ENCODE measurements at places on chromosomes 13 and 19. TPM values are rescaled to one million over a fixed set of nuclear protein-coding genes. Genes with fewer than 3 reads are reported as not detected.

DNA sequence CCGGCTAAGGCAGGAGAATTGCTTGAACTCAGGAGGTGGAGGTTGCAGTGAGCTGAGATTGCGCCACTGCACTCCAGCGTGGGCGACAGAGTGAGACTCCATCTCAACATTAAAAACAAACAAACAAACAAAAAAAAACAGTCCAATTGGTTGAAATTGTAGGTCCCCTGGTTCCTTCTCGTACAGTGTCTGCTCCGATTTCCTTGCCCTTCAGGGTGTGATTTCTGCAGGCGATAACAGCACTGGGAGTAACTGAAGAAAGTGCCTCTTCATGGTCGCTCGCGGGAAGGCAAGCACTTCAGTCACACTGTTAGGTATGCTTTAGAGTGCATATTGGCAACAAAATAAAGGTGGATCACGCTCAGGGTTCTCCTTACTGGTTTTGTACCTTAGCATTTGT lies 39.7 kb downstream of the TPT1 start:
- DNase-seq = no peak

GRCh38 chr13:53104136-53104535 lies 75.5 kb downstream of the OLFM4 start:
- no peak for DNase-seq

- no peak for DNase-seq
Measured at GRCh38 chr19:2549701-2550191, 73.8 kb downstream of the GADD45B start.

GRCh38 chr13:52896827-52897659 lies 48.6 kb upstream of the PCDH8 start:
- DNase-seq = no peak

DNA sequence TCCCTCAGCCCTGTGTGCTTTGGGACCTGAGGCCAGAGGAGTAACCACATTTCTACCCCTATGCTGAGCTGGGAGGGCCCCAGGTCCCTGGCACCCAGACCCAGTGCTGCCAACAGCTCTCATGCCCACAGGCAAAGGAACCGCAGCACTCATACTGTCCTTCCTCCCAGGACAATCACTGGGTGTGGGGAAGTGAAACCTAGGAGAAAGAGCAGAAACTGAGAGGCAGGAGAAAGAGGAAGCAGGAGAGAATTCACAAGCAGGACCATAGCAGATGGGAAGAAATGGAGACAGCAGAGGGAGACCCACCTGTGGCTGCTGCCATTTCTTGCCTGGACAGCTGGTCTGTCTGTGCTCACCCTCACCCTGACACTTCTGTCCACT lies 18.9 kb downstream of the CCDC97 start:
- DNase-seq = no peak

DNA sequence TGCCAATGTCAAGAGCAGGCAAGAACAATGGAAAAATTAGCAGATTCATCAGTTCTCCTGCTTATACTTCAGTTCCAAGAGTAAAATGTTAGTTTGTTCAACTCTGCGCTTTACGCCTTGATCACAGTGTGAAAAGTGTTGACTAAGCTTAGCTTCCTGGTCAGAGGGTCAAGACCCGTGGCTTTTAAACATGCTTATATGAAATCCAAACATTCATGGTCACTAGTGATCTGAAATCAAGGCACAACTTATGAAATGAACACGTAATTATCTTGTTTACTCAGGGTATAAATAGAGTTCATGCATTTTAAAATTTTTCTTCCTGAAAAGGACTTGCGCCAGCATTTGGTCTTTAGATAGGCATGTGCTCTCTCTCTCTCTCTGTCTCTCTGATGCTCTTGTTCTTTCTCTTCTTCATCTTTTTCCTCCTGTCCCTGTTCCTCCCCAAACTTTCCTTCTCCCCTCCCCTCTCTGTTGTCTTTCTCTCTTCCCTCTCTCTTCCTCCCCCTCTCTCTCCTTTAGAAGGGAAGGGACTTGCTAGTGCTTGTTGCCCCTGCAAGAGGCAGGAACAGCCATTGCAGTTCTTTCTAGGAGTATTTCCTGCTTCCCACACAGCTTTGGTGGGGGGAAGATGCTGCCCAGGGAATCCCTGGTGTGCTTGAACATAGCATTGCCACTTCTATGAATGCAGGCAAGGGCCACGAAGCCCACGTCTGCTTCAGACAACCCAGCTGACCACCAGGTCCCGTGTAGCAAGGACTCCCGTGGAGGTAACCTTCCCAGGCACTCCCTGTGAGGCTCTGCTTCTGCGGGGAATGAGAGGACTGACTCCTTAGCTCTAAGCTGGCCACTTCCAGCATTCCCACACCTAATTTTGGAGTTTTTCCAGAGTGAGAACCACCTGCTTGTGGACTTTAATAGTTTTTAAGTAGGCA lies 7.1 kb upstream of the ZNF536 start:
- no peak for DNase-seq

GRCh38 chr19:2110822-2111221 lies 14.1 kb downstream of the IZUMO4 start:
- no peak for DNase-seq

DNA sequence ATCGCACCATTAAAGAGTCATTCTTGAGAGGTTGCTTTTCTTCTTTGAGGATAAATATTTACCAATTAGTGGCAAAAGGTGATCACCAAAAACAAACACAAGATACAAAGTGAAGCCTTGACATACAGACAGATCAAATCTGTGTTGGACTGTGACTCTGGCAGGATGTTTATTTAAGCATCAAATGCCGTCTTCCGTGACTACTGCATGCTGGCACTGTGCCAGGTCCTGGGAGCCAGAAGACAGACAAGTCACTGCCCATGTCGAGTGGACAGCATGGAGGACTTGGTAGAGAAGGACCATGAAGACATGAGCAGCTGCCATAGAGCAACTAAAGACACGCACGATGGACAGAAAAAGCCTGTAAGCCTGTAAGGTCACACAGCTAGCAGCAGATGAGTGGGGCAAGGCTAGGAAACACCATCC lies 92.8 kb upstream of the FARP1 start:
- no peak for DNase-seq

DNA sequence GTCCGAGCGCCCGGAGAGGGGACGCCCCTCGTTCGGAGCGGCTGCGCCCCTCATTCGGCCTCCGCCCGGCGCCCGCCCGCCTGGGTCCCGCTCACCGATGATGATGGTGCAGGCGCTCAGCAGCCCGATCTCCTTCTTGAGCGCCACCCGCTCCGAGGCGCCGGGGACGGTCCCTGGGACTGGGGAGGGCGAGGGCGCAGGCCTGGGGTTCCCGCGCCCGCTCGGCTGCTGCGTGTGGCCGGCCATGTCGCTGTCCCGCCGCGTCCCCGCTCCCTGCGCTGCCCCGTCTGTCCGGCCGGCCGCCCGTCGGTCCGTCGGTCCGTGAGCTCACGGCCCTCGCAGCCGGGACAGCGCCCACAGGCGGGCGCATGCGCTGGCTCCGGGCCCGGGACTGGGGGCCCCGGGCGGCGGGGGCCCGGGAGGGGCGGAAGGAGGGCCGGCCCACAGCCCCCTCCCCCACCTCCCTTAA lies at the start of gene SLC7A10:
Gene SLC7A10, minus strand, starts transcription at position 393 of the 469 bp plus-strand sequence. Its CDS starts 147 bp downstream, at position 246.
- DNase-seq = no peak

DNA sequence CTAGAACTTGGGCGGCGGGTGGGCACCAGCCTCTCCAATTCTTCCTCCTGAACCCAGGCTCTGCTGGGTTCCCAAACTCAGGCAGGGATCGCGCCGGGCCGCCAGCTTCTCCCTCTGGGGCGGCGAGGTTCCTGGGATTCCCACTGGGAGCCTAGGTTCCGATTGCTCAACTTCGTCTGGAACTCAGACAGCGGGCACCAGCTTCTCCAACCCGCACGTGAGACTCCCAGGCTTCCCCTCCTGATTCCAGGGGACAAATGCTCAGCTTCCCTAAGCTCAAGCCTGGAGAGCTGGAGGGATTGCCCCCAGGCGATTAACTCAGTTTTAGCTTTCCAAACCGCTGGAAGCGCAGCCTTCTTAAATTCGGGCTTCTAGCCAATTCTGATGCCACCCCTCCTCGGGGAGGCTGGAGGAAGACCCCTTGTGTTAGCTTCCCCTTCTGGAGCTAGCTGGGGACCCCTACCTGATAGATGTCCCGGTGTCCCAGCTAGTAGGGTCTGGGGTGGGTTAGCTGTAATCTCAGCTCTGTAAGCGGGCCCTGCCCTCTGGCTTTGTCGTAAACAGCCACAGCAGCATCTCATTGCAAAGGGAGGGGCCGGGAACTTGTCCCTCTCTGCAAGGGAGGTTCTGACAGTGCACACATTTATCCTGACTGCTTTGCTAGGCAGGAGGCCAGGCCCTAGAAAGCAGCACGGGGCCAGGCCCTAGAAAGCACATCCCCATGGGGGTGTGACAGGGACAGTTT lies 671 bp downstream of the MCOLN1 start:
- DNase-seq = no peak

GRCh38 chr19:8363803-8364771 lies at the start of gene ANGPTL4:
Gene ANGPTL4, plus strand, starts transcription at chr19:8364155. Its CDS starts 167 bp downstream, at chr19:8364322.
- DNase-seq = no peak

- no peak for DNase-seq
Measured at GRCh38 chr13:98475522-98475921, 101.4 kb downstream of the STK24 start.

GRCh38 chr19:3098141-3098514 lies 4.0 kb downstream of the GNA11 start:
- DNase-seq = no peak

DNA sequence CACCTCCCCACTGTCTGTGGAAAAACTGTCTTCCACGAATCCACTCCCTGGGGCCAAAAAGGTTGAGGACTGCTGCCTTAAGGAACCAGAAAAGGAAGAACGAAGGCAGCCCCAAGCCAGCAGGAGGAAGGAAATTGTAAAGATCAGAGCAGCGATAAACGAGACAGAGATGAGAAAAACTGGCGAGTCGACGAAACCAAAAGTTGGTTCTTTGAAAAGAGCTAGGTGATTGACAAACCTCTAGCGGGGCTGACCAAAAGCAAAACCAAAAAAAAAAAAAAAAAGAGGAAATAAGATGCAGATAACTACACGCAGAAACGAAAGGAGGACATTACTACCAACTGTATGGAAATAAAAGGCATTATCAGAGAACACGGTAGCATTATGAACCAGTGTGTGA lies 76.9 kb downstream of the GADD45B start:
- no peak for DNase-seq

GRCh38 chr19:33686262-33686661 lies 64.5 kb downstream of the CHST8 start:
- DNase-seq = no peak

DNA sequence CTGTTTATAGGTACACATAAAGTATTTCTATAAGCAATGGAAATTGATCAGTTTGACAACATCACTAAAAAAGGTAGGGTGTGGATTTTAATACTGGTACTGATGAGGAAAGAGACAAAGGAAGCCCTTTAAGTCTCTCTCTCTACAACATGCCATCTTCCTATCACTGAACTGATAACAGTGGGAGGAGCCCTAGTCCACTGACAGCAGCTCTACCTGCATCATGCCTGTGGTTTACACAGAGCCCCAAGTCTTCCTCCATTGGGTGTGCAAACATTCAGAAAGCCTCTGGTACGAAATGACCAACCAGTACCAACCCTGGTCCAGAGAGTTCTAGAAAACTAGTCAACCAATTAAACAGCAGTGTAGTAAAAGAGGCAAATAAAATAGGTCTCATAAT lies 53.4 kb downstream of the KLF12 start:
- no peak for DNase-seq

GRCh38 chr19:20278342-20278741 lies 111.3 kb downstream of the ZNF486 start:
- DNase-seq = no peak

GRCh38 chr13:75426421-75426820 lies 55.5 kb downstream of the TBC1D4 start:
- DNase-seq = no peak

DNA sequence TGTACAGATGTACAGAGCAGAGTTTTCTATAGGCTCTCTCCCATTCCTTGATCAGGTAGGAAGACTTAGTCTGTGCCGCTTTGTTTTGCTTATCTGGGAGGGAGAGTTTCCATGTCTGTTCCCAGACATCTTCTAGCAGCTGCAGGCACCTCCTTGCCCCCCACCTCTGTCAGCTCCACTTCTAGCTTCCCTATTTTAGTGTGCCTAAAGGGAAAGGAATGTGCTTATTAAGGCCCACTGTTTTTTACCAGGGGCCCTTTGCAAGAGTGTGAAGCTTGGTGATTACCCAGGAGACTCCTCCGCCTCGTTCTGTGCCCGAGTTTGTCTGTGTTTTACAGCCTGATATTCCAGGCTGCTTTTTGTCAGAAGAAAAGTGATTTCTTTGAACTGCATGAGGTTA lies 1984.4 kb downstream of the OLFM4 start:
- DNase-seq = no peak

GRCh38 chr19:8367327-8368001 lies 3.5 kb downstream of the ANGPTL4 start:
- DNase-seq = peak; percentile 77

GRCh38 chr19:40908976-40909375 lies 26.9 kb upstream of the CYP2A7 start:
- DNase-seq = no peak

GRCh38 chr19:54573330-54573872 lies at the start of gene LILRA2:
Gene LILRA2, plus strand, starts transcription at chr19:54573790. Its CDS starts 89 bp downstream, at chr19:54573879.
- DNase-seq = no peak

GRCh38 chr19:38227287-38228004 lies 3.4 kb upstream of the DPF1 start:
- DNase-seq = no peak

- no peak for DNase-seq
Measured at GRCh38 chr13:43044720-43045301, 21.4 kb downstream of the DNAJC15 start.

DNA sequence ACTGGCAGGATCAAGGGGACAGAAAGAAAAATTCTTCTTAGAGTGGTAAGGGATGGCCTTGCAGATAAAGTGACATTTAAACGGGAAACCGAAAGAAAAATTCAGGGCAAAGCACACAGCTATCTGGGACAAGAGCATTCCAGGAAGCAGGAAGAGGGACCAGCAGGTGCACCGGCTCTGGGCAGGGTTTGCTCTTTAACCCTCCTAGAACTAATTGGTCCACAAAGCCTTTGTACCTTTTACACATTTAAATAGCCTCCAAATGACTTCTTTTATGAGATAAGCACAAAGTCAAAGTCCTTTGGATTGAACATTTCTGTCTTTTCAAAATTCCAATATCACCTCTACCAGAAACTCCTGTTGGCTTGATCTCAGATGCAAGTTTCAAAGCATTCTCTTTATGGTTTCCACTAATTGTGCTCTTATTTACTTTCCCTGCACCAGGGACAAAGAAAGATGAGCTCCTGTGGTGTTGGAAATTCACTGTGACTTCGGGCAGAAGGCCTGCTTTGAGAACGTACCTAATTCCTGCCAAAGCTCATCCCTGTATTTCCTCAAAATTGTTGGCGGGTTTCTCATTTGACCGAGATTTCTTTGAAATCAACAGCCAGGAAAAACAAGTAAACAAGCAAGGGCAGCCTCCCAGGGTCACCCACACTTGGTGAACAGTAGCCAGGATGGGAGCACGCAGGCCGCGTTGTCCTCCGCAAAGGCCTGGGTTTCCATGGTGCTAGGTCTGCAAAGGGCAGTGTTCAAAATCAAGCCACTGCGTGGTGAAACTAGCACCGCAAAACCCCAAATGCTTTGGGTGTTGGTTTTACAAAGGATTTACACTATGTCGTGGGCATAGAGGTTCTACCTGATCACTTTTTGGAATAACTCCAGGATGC lies 98.6 kb downstream of the IRS2 start:
- DNase-seq = no peak

Gene LRRC63
- 1.2 TPM for total RNA-seq

Gene NLRP11
- not detected for total RNA-seq

Gene CYP2F1
- not detected for total RNA-seq

Gene TSHZ3
- total RNA-seq = 25.9 TPM

Gene FLT1
- total RNA-seq = 37.5 TPM

Gene AP1M2
- total RNA-seq = 9.4 TPM

Gene POSTN
- 1,032 TPM for total RNA-seq

Gene SHISA7
- total RNA-seq = 0.16 TPM

Gene C5AR2
- 0.85 TPM for total RNA-seq

Gene BEST2
- not detected for total RNA-seq

Gene SIGLEC12
- 0.11 TPM for total RNA-seq

Gene CLEC11A
- 32.4 TPM for total RNA-seq

Gene PSPN
- 1.4 TPM for total RNA-seq

Gene HNRNPM
- total RNA-seq = 63.7 TPM
